ENCODE measurements at places on chromosomes 4 and X.

DNA sequence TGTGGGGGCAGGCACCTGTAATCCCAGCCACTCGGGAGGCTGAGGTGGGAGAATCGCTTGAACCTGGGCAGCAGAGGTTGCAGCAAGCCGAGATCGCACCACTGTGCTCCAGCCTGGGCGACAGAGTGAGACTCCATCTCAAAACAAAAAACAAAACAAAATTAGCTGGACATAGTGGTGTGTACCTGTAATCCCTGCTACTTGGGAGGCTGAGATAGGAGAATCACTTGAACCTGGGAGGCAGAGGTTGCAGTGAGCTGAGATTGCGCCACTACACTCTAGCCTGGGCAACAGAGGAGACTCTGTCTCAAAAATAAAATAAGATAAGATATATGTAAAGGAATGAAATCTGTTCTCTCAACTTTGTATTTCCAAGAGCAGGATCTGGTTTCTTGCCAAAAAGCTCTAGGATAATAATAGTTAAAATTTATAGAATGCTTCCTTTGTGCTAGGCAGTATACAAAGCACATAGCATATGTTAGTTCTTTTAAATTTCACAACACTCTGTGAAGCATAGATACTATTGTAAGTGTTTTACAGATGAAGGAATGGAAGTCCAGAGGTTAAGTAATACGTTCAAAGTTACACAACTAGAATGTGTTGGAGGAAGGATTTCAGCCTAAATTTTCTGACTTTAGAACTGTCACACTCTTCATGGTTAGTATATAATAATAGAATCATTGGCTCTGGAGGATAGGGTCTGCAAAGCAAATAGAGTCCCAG lies 10.3 kb downstream of the MRPL1 start:
- DNase-seq: no peak

DNA sequence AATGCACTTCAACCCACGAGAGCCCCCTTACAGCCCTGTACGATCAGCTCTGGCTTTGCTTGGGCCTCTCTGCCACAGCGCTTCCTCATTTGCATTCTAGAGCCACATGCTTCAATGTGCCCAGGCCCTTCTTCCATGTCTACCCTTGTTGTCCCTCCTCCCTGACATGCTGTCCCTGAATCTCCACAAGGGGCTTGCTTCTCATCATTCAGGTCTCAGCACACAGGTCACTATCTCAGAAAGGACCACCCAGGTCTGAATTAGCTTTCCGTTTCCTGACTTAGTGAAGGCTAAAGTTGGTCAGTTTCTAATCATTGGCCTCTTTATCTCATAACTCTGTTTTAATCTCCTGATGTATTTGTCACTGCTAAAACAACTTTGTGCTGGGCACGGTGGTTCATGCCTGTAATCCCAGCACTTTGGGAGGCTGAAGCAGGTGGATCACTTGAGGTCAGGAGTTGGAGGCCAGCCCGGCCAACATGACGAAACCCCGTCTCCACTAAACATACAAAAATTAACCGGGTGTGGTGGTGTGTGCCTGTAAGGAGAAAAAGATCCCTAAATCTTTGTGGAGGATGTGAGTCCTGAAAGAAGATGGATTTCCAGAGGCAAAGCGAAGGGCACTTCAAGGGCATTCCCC lies 17.9 kb upstream of the SLC34A2 start:
- no peak for DNase-seq

- DNase-seq: no peak
Observed at GRCh38 chr4:18180892-18181291, 159.3 kb upstream of the LCORL start.

- no peak for DNase-seq
Observed at GRCh38 chr4:6217716-6218381, 17.5 kb upstream of the JAKMIP1 start.

DNA sequence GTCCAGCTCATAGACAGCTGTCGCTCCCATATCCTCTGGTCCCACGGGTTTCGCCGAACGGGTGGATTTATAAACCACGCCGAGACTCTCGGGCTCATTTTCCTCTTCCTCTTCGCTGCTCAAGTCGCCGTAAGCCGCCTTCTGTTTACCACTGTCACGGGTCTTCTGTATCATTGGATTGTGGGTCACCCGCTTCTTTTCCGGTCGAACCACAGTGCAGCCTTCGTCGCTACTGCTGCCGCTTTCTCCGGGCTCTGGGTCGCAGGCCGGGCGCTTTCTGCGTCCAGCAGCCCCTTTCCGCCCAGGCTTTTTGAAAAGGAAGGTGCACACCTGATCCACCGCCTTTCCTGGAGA lies 311 bp downstream of the RNF113A start:
- DNase-seq: no peak

- DNase-seq: no peak
Observed at GRCh38 chr4:7512428-7512827, 77.7 kb upstream of the PSAPL1 start.

GRCh38 chr4:46886711-46887110 lies 22.3 kb downstream of the COX7B2 start:
- DNase-seq: no peak

- DNase-seq: no peak
Observed at GRCh38 chrX:29535212-29536162, 679.9 kb upstream of the MAGEB2 start.

DNA sequence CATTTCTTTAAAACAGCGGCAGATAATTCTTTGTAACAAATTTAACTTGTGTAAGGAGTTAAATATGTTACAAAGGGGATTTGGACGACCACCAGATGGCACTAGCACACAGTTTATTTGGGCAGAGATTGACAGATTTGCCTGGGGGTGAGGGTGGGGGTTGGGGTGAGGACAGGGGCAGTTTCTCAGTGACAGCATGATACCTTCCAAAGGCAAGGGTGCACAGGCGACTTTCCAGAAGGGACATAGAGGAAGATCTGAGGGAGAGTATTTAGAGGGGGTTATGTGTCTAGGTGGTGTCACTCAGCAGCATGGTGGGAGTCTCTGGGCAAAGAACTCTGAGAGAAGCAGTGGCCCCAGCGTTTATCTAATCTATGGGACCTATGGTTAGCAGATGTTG lies 9.6 kb upstream of the TMA16 start:
- DNase-seq: no peak

- no peak for DNase-seq
Observed at GRCh38 chr4:60134099-60134498, 1066.0 kb upstream of the ADGRL3 start.

GRCh38 chr4:165443276-165443675 lies 64.5 kb downstream of the CPE start:
- DNase-seq: no peak

- DNase-seq: no peak
Observed at GRCh38 chr4:73454920-73455319, 18.9 kb downstream of the AFP start.

DNA sequence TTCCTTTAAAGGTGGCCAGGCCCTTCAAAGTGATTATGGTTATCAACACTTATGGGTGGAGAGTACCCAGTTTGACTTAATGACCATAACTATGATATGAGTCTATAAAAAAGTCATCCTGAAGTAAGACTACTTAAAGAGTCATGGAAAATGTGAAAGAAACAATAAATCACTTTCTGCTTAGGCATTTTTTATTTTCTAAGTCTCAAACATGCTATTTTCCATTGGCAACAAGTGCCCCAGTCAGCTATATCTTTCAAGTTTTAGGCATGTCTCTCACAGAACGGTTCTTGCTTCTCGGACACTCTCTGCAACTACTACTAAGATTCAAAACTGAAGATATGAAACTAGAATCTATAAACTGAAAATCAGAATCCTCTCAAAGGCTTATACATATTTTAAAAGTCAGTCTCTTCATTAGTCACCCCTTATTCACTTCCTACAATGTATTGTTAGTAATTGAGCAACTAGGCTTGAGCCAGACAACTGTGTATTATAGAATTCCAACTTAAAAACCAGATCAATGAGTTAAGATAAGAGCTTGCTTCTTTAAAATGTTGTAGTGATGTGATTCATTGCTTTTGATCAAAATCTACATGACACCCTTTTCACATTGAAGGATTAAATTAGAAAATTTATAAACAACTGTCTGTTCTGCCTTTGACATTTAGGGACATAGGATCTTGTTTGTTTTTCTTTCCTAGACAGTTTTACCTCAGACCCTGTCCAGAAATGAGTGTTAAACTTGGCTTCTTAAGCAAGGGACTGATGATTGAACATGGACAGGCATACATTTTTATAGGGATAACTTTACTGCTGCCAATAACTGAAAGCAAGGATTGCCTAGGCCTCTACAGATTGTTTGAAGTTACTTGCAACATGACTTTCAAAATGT lies 2.9 kb downstream of the ANTXR2 start:
- DNase-seq: no peak

- DNase-seq: no peak
Observed at GRCh38 chr4:69066945-69067344, 29.3 kb upstream of the UGT2B7 start.

DNA sequence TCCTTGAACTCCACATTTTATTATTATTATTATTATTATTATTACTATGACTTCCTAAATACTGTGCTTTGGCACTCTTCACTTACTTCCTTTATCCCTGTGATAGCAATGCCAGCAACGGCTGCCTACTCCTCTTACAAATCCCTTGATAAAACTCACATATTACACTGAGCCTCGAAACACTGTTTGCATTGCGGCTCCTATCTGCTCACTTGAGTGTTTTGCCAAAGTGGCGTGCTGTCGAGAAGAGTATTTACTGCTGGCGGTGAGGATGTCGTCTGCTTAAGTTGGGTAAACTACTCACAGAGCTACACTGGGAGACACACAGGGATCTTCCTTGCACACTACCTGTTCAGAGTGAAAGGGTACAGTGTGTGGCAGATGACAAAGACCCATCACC lies 143.4 kb upstream of the VCX3A start:
- DNase-seq: no peak

GRCh38 chr4:1360423-1361283 lies 13.6 kb downstream of the UVSSA start:
- DNase-seq: no peak

GRCh38 chrX:105972690-105973386 lies 65.7 kb downstream of the SERPINA7 start:
- no peak for DNase-seq

DNA sequence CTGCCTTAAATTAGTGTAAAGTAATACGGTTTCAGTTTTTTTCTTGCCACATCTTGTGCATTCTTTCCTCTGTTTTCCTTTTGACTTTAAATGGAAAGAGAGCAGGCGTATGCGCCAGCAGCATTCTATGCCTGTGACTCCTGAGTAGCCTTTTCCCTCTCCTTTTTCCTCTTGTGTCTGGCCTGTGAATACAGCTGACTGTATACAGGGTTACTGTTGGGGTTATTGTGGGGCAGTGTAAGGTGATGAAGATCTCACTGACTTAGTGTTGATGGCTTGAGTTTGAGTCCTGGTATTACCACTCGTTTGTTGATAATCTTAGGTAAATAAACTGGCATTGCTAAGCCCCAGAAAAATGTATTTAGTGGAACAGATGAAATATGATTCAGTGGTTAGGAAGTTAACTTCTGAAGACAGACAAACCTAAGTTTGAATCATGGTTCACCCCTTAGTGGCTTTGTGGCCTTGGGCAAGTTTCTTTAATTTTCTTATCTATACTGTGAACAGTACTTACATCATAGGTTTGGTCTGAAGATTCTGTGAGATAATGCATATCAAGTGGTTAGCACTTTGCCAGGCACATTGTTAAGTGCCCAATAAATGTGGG lies 105.1 kb downstream of the FNIP2 start:
- DNase-seq: no peak

- no peak for DNase-seq
Observed at GRCh38 chr4:127084666-127085065, 548.1 kb upstream of the INTU start.

DNA sequence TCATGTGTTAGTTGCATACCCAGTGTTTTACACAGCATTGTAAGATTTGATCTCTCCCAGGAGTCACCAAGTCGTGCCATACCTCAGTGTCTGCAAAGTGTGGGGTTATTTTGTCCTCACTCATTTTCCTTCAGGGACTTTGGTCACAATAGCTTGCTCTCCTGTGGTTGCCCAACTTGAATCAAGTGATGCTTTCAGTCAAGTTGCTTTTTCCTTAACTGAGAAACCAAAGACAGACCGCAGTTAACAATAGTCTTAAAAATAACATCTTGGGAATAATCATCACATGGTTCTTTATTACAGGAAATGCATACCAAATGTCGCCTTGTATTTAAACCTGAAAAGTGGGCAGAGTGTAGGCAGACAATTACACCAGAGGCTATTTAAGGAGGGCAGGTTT lies 44.5 kb upstream of the NDP start:
- DNase-seq: no peak
